IMR-90 (cell line): ENCODE measurements at places on chromosomes 13 and 19. TPM values are rescaled to one million over a fixed set of nuclear protein-coding genes. Genes with fewer than 3 reads are reported as not detected.

Gene MISP3
- under 0.01 TPM in 2 replicates for total RNA-seq

Gene KIR2DL3
- not detected in 2 replicates for total RNA-seq

Gene EFNB2
- 5.4 and 6.9 TPM in 2 replicates for total RNA-seq

Gene CCDC106
- total RNA-seq: 2.2 and 2.3 TPM in 2 replicates

Gene CEACAM4
- total RNA-seq: not detected in 2 replicates

Gene FARP1
- total RNA-seq: 48.3 and 57.0 TPM in 2 replicates

Gene COX7A1
- total RNA-seq: 0.54 and 1.1 TPM in 2 replicates

Gene MTMR6
- total RNA-seq: 21.7 and 33.1 TPM in 2 replicates

Gene B3GNT3
- total RNA-seq: not detected in 2 replicates

DNA sequence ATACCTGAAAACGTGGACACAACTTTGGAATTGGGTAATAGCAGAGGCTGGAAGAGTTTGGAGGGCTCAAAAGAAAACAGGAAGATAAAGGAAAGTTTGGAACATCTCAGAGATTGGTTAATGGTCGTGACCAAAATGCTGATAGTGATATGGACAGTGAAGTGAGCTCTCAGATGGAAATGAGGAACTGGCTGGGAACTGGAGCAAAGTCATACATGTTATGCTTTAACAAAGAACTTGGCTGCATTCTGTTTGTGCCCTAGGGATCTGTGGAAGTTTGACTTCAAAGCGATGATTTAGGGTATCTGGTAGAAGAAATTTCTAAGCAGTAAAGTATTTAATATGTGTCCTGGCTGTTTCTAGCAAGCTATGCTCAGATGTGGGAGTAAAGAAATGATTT is 136.2 kb downstream of the DNAJC3 start:
- no peaks in the 10 kb centered on the region for H3K27me3 ChIP-seq
- H3K4me3 ChIP-seq: no peak overlapping the region
- no peak for DNase-seq
- H3K27ac ChIP-seq: no peak overlapping the region
- H3K4me1 ChIP-seq: no peaks in the 10 kb centered on the region
- peaks cover 6% of the 10 kb centered on the region; the same call in 1 of the 2 replicates for H3K36me3 ChIP-seq

- no peak overlapping the region for H3K4me3 ChIP-seq
- no peaks in the 10 kb centered on the region for H3K4me1 ChIP-seq
- no peaks in the 10 kb centered on the region for H3K36me3 ChIP-seq
- DNase-seq: peak; percentile 43
Measured at GRCh38 chr19:4208385-4209094, 20.8 kb upstream of the EBI3 start.

- H3K27ac ChIP-seq: no peak overlapping the region
- no peaks in the 10 kb centered on the region; the same call in 1 of the 2 replicates for H3K4me1 ChIP-seq
- H3K27me3 ChIP-seq: no peaks in the 10 kb centered on the region
- DNase-seq: peak; percentile 84
- H3K36me3 ChIP-seq: peaks cover 21% of the 10 kb centered on the region
Measured at GRCh38 chr19:48466561-48467325, 2.4 kb upstream of the CYTH2 start.

GRCh38 chr19:41449079-41449864 is 6.3 kb downstream of the ERICH4 start:
- DNase-seq: peak; percentile 61
- H3K27ac ChIP-seq: no peak overlapping the region
- no peaks in the 10 kb centered on the region for H3K36me3 ChIP-seq

GRCh38 chr19:3196064-3196932 is 10.6 kb downstream of the NCLN start:
- no peaks in the 10 kb centered on the region for H3K27me3 ChIP-seq
- DNase-seq: no peak
- no peaks in the 10 kb centered on the region for H3K4me1 ChIP-seq
